ENCODE measurements at places on chromosomes 12 and 14.

GRCh38 chr12:123498126-123498825 is 35.2 kb downstream of the RILPL1 start:
- no peak for DNase-seq
- H3K27ac ChIP-seq = no peak overlapping the region
- H3K4me1 ChIP-seq = peaks cover 4% of the 10 kb centered on the region
- peaks cover 2% of the 10 kb centered on the region for H3K36me3 ChIP-seq
- no peaks in the 10 kb centered on the region for H3K27me3 ChIP-seq
- no peak overlapping the region for H3K4me3 ChIP-seq

GRCh38 chr12:91555436-91556415 is 373.1 kb upstream of the DCN start:
- H3K27ac ChIP-seq = no peak overlapping the region
- no peaks in the 10 kb centered on the region for H3K27me3 ChIP-seq
- peaks cover 7% of the 10 kb centered on the region for H3K36me3 ChIP-seq
- peaks cover 3% of the 10 kb centered on the region for H3K4me1 ChIP-seq

DNA sequence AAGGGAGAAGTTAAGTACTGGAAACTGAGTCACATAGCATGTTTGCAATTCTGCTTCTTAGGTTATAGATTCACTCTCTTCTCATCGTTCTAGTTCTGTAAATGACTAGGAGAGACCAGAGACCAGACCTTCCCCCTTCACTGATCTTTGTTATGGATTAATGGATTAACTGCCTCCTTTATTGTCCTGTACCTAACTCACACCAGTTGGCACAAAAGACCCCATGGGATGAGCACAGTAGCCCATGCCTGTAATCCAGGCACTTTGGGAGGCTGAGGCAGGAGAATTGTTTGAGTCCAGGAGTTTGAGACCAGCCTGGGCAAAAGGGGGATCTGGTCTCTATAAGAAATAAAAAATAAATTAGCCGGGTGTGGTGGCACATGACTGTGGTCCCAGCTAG is 20.8 kb downstream of the BCAT1 start:
- H3K4me1 ChIP-seq = peaks cover 3% of the 10 kb centered on the region
- no peak overlapping the region for H3K4me3 ChIP-seq
- H3K36me3 ChIP-seq = peaks cover 5% of the 10 kb centered on the region
- peaks cover 6% of the 10 kb centered on the region for H3K27me3 ChIP-seq
- no peak for DNase-seq

DNA sequence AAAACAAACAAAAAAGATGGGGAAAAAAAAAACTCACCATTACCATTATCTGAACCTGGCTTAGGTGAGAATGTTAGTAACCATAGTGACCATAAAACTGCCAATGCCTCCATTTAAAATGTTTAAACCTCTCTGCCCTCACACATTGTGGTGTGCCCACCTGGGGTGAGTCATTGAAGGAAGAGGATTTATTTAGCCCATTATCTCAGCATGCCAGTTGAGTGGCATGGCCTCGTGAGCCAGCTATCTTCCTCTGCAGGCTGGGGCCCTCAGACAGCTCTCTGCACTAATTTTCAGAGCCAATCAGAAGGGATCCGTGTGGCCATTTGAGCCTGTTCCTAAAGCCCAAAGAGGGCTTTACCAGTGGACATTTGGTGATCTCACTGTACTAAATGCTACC is 81.8 kb upstream of the CCDC198 start:
- no peak overlapping the region for H3K27ac ChIP-seq
- no peaks in the 10 kb centered on the region for H3K27me3 ChIP-seq
- DNase-seq = no peak
- H3K4me1 ChIP-seq = no peaks in the 10 kb centered on the region

DNA sequence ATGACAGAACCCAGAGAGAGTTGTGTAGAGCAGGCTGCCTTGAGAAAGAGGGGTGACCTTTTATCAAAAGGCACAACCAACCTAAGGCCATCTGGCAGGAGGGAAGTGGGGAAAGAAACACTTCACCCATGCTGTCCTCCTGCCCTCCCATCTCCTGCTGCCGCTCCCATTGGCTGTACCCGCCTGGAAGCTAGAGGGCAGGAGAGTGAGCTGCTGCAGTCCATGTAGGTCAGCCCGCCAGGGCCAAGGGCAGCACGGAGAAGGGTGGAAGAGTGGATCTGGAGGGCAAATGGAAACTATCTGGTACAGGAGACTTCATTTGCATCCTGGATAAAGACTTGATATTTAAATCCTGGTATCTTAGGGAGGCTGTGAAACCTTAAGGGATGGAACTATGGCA is 11.5 kb upstream of the CABP1 start:
- no peak overlapping the region for H3K27ac ChIP-seq
- no peak for DNase-seq
- no peaks in the 10 kb centered on the region for H3K36me3 ChIP-seq
- H3K27me3 ChIP-seq = peaks cover 12% of the 10 kb centered on the region

DNA sequence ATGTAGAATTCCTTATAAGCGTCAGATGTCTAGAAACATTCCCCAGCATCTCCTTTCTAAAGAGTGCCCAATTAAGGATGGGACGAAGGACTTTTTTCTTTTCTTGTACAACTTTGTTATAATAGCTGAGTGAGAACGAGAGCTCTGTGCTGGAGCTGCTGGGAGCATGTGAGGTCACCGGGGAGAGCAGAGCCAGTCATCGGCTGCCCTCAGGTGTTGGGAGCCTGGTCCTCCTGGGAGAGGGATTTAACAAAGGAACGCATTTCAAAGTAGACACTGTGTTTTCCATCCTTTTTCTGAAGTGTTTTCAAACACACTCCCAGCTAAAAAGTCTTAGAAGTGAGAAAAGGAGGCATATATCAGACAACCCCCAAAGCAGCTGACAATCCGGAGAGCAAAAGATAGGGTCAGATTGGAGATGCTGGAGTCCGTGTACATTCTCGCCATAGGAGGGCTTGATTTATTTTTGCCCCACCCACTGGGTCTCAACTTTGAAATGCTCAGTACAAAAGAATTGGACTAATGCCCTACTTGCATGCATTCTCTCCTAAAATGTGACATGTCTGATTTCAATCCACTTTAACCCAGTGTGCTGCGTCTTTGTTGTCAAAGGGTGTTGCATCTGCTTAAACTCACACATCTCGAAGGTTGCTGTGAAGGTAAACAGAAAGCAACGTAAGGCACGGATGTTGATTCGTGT is 50.8 kb upstream of the PIWIL1 start:
- no peak for DNase-seq
- H3K4me1 ChIP-seq = peaks cover 2% of the 10 kb centered on the region
- peaks cover 2% of the 10 kb centered on the region for H3K27me3 ChIP-seq
- H3K36me3 ChIP-seq = no peaks in the 10 kb centered on the region
- H3K4me3 ChIP-seq = no peak overlapping the region

GRCh38 chr12:130832561-130833209 is 6.4 kb downstream of the STX2 start:
- peaks cover 7% of the 10 kb centered on the region for H3K36me3 ChIP-seq
- no peaks in the 10 kb centered on the region for H3K27me3 ChIP-seq
- no peak overlapping the region for H3K27ac ChIP-seq
- peaks cover 24% of the 10 kb centered on the region for H3K4me1 ChIP-seq

- peaks cover 2% of the 10 kb centered on the region for H3K4me1 ChIP-seq
- no peaks in the 10 kb centered on the region for H3K27me3 ChIP-seq
- H3K4me3 ChIP-seq = peak overlapping the region; percentile 90
- peak; percentile 47 for DNase-seq
- H3K27ac ChIP-seq = peak overlapping the region; percentile 93
Observed at GRCh38 chr12:96720363-96720705, 186.7 kb upstream of the NEDD1 start.

- no peak overlapping the region for H3K27ac ChIP-seq
- no peak for DNase-seq
- H3K4me1 ChIP-seq = peaks cover 11% of the 10 kb centered on the region
- peaks cover 47% of the 10 kb centered on the region for H3K27me3 ChIP-seq
- H3K4me3 ChIP-seq = no peak overlapping the region
Observed at GRCh38 chr14:101945171-101945570, 19.2 kb upstream of the DYNC1H1 start.

DNA sequence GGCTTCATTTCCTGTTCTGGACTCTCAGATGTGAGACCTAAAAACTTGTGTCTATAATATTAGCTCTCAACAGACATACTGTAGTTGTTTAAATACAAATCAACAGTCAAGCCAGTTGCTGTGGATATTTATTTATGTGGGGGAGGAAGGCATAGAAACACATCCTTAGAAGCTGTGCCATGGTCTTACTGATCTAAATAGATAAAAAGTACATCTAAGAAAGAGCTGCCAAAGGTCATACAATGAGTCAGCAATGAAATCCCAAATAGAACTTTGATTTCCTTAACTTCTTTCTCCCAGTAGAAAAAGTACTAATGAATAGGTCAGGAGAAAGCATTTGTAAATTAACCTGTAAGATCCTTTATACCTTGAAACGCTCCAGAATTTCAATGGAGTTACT is 185.1 kb downstream of the AKAP6 start:
- H3K27ac ChIP-seq = no peak overlapping the region
- H3K27me3 ChIP-seq = peaks cover 5% of the 10 kb centered on the region
- H3K36me3 ChIP-seq = no peaks in the 10 kb centered on the region
- no peak overlapping the region for H3K4me3 ChIP-seq
- no peaks in the 10 kb centered on the region for H3K4me1 ChIP-seq
- no peak for DNase-seq

DNA sequence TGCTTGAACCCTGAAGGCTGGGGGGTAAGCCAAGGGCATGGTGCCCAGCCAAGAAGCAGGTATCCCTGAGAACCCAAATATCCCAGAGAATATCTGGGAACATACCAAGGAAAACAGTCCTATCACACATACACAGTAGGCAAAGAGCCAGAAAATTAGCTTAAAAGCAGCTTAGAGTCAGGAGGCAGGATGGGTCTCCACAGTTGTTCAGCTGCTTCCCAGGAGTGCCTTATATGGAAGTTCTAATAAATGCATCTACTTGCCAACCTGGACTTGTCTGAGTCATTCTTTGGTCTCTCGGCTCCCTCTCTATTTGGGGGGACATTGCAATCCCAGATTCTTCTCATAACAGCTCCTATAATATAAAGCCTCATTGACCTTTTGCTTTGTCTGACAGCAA is 9.0 kb upstream of the GPR135 start:
- H3K27me3 ChIP-seq = no peaks in the 10 kb centered on the region
- peaks cover 19% of the 10 kb centered on the region for H3K36me3 ChIP-seq
- DNase-seq = no peak
- no peak overlapping the region for H3K4me3 ChIP-seq
- peaks cover 12% of the 10 kb centered on the region for H3K4me1 ChIP-seq
- no peak overlapping the region for H3K27ac ChIP-seq

DNA sequence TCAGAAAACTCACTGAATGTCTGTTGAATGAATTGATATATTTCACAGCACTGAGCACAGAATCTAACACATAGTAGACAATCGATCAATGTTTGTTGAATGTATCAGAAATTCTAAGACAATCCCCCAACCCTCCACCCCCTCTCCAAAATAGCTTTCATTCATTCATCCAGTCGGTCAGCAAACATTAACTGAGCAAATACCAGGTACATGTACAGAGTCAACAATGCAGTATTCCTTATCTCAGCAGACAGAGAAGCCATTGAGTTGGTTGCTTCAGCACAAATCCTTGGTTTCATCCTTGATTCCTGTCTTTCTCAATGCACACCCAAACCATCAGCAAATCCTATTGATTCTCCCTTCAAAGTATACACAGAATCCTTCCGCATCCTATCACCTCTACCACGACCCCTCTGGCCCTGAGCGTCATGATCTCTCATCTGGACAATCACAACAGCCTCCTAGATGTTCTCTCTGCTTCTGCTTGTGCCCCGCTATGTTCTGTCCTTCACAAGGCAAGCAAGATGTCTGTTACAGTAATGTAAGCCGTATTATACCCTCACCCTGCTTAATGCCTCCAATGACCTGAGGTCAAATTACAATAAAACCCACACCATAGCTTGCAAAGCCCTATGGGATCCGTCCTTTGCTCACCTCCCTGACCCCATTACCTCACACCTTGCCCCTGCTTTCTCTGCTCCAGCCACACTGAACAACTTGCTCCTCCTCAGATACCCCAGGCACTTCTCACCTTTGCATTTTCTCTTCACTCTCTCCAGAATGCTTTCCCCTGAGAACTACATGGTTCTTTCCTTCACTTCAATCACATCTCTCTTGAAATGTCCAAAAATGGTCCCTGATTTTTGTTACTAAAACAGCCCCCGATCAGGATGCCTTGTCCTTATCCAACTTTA is 738.1 kb upstream of the TBX3 start:
- no peak overlapping the region for H3K4me3 ChIP-seq
- no peak overlapping the region for H3K27ac ChIP-seq
- no peak for DNase-seq
- no peaks in the 10 kb centered on the region for H3K4me1 ChIP-seq
- no peaks in the 10 kb centered on the region for H3K36me3 ChIP-seq

GRCh38 chr12:97924122-97924521 is 461.5 kb downstream of the RMST start:
- no peaks in the 10 kb centered on the region for H3K36me3 ChIP-seq
- DNase-seq = no peak
- H3K27me3 ChIP-seq = no peaks in the 10 kb centered on the region

DNA sequence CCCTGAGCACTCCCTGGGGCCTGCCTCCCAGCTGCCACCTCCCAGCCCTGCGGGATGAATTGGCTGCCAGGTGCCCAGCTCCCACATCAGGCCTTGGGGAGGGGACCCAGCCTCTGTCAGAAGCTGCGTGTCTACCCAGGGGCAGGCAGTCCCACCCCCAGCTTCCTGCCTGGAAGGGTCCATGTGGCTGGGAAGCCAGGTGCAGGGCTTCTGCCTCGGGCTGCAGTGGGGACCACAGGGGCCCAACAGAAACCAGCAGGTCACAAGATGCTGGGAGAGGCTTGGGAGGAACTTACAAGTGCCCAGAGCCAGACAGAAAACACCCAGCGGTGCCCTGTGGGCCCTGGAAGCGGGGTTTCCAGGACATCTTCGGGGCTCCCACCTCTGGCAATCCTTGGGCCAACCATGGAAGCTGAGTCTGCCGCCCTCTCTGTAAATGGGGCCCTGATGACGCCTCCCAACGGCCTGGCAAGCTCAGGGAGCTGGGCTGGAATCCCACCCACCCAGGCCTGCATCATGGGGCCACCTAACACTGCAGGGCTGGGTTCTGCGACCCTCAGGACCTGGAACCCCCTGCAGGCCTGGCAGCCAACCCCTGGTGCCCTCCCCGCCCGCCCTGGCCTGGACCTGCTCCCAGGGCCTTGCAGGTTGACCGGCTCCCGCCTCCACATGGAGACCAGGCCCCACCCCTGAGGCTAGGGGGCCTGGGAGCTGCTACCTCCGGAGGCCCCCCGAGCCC is 36.6 kb downstream of the CCNK start:
- H3K27me3 ChIP-seq = no peaks in the 10 kb centered on the region
- H3K4me1 ChIP-seq = peaks cover 1% of the 10 kb centered on the region
- no peak overlapping the region for H3K4me3 ChIP-seq

GRCh38 chr14:94771906-94772490 is 2.1 kb upstream of the GSC start:
- no peak overlapping the region for H3K27ac ChIP-seq
- H3K4me3 ChIP-seq = no peak overlapping the region
- H3K27me3 ChIP-seq = peaks cover 92% of the 10 kb centered on the region
- DNase-seq = no peak
- H3K36me3 ChIP-seq = peaks cover 12% of the 10 kb centered on the region

DNA sequence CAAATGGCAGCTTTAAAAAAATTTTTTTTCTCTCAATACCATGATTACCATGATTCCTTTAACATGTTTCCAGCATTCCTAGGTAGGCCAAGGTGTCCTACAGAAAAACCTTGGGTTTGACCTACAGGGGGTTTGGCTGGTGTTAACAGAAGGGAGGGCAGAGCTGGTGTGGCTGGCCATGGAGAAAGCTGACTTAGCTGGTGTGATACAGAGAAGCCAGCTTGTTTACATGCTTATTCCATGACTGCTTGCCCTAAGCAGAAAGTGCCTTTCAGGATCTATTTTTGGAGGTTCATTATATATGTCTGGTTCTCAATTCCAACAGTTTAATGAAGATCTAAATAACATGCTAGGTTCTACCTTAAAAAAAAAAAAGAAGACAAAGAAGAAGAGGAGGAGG is 68.6 kb downstream of the EEA1 start:
- H3K27ac ChIP-seq = no peak overlapping the region
- H3K36me3 ChIP-seq = peaks cover 42% of the 10 kb centered on the region
- H3K27me3 ChIP-seq = no peaks in the 10 kb centered on the region

Data from activated naive CD8-positive, alpha-beta T cell treated with anti-CD3 and anti-CD28 coated beads, Interleukin-2, amount 10 ng/mL, durations not matched to agents 7 days and 5 days (primary cell).